ENCODE measurements at places on chromosomes 6 and 20. TPM values are rescaled to one million over a fixed set of nuclear protein-coding genes. Genes with fewer than 3 reads are reported as not detected.

Gene KCNK5
- total RNA-seq, result 0.07 TPM

Gene PLG
- total RNA-seq, result not detected

Gene RIMS4
- not detected for total RNA-seq

Gene RGS17
- total RNA-seq, result 3.3 TPM

Gene FOXS1
- not detected for total RNA-seq

Gene MYB
- total RNA-seq, result 1.6 TPM

Gene CST4
- not detected for total RNA-seq

Gene NOTCH4
- 0.98 TPM for total RNA-seq

Gene MAN1A1
- total RNA-seq, result 1.6 TPM

Gene PSORS1C1
- total RNA-seq, result 0.37 TPM

Gene HEY2
- 0.78 TPM for total RNA-seq

Gene COL21A1
- total RNA-seq, result 0.42 TPM

Gene HCRTR2
- total RNA-seq, result not detected

Gene PCIF1
- total RNA-seq, result 11.2 TPM

Gene PRSS35
- 0.07 TPM for total RNA-seq

Gene SMOC2
- total RNA-seq, result 0.33 TPM

Gene PTPRT
- not detected for total RNA-seq

Gene TRIM10
- not detected for total RNA-seq

Gene EYA4
- total RNA-seq, result 3.9 TPM

Gene PLAGL1
- 8.4 TPM for total RNA-seq

Gene NHLRC1
- 1.8 TPM for total RNA-seq

Gene TREML2
- not detected for total RNA-seq

Gene SPATS1
- total RNA-seq, result not detected

Gene BEND6
- 0.28 TPM for total RNA-seq

Gene GRM1
- 0.65 TPM for total RNA-seq

Gene IMPG1
- not detected for total RNA-seq
